ENCODE measurements at places on chromosomes 6 and 20. TPM values are rescaled to one million over a fixed set of nuclear protein-coding genes. Genes with fewer than 3 reads are reported as not detected.

DNA sequence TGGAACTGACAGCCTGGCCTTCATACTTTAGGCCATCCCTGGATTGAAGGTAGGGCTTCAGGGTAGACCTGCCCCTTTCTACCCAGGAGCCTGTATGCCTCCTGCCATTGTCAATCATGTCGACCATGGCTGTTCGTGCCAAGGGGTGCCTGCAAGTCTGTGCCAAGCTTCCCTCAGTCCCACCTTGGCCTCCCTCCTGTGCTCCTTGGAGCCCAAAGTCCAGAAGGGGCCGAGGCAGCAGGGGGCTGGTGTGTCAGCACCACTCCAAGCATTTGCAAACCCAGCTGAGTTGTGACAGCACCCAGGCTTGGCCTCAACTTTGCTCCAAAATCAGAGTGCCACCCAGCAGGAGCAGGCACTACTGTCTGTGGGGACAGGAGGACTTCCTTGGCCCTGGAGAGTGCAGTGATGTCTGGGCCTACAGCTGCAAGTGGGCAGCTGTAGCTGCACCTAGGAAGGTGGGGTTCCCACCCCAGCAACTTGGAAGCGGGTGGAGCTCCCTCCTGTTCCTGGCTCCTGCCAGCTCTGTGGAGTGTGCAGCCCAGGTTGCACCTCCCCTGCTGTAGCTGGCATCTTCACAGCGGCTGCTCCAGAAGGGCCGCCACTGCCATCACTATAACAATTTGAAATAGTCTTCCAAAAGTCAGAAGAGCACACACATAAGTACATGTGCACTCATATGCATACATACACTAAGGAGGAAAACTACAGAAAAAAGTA is 1719.3 kb downstream of the HACE1 start:
- no peaks in the 10 kb centered on the region for H3K27me3 ChIP-seq
- H3K36me3 ChIP-seq, result no peaks in the 10 kb centered on the region
- no peak overlapping the region for H3K27ac ChIP-seq
- H3K4me1 ChIP-seq, result no peaks in the 10 kb centered on the region

- H3K36me3 ChIP-seq, result no peaks in the 10 kb centered on the region
- no peaks in the 10 kb centered on the region for H3K27me3 ChIP-seq
- H3K4me1 ChIP-seq, result no peaks in the 10 kb centered on the region
These were observed 8.1 kb upstream of the UBR2 start for GRCh38 chr6:42555477-42556457.

The OVOL2 gene
- 0.62 TPM for total RNA-seq

The CNR1 gene
- 0.26 TPM for total RNA-seq

GRCh38 chr6:53499094-53499493 is 45.8 kb downstream of the GCLC start:
- no peaks in the 10 kb centered on the region for H3K27me3 ChIP-seq
- H3K4me3 ChIP-seq, result no peak overlapping the region
- no peaks in the 10 kb centered on the region for H3K4me1 ChIP-seq
- DNase-seq, result no peak
- H3K36me3 ChIP-seq, result peaks cover 4% of the 10 kb centered on the region
- no peak overlapping the region for H3K27ac ChIP-seq

- H3K27me3 ChIP-seq, result no peaks in the 10 kb centered on the region
- no peak overlapping the region for H3K27ac ChIP-seq
- peaks cover 62% of the 10 kb centered on the region for H3K4me1 ChIP-seq
- no peaks in the 10 kb centered on the region for H3K36me3 ChIP-seq
- DNase-seq, result no peak
These were observed 518.5 kb downstream of the CD83 start for GRCh38 chr6:14635934-14636591.

DNA sequence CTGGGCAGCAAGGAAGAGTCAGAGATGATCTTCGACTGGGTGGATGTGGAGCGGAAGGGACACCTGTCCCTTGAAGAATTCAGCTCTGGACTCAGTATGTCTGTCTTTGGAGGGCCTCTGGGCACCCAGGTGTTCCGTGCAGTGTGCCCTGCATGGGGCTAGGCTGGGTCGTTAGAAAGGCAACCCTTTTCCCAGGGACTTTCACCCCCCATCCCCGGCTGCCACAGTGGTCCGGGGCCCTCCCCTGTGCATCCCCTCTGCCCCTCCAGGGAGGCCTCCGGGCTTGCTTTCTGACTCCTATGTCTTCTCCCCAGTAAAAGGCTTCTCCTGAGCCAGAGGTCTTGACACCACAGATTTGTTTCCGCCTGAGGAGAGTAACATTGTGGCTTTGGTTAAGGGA is 16.2 kb downstream of the RAB44 start:
- no peaks in the 10 kb centered on the region for H3K27me3 ChIP-seq
- H3K4me3 ChIP-seq, result no peak overlapping the region
- no peak overlapping the region for H3K27ac ChIP-seq
- no peaks in the 10 kb centered on the region for H3K36me3 ChIP-seq
- H3K4me1 ChIP-seq, result no peaks in the 10 kb centered on the region

- peaks cover 15% of the 10 kb centered on the region for H3K4me1 ChIP-seq
- no peak for DNase-seq
- no peak overlapping the region for H3K27ac ChIP-seq
- H3K36me3 ChIP-seq, result no peaks in the 10 kb centered on the region
- peaks cover 6% of the 10 kb centered on the region for H3K27me3 ChIP-seq
These were observed 1.0 kb upstream of the ECI2 start for GRCh38 chr6:4136354-4136831.

GRCh38 chr6:33304216-33304615 is 5.5 kb upstream of the RGL2 start:
- no peaks in the 10 kb centered on the region for H3K4me1 ChIP-seq
- H3K27ac ChIP-seq, result no peak overlapping the region
- H3K4me3 ChIP-seq, result no peak overlapping the region
